ENCODE measurements at places on chromosomes 11 and 22.

DNA sequence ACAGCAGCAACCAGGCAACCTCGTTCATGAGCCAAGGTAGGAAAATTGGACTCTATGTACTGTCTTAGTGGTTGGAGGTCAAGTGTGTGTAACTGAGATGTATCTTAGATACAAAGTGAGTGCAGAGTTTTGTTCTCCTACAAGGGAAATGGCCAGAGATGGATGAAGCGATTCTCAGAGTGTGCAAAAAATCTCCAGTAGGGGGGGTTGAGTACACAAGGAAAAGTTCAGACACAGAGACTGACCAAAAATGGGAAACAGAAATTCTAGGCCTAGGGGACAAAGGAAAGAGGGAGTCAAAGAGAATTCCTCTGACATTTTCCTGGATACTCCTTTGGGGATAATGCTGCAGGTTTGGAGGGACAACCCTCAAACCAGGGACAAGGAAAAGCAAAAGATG is 38.2 kb upstream of the OR5AK2 start:
- no peak for DNase-seq

- no peak for DNase-seq
These were observed 29.2 kb downstream of the ADAMTS15 start for GRCh38 chr11:130477586-130478203.

DNA sequence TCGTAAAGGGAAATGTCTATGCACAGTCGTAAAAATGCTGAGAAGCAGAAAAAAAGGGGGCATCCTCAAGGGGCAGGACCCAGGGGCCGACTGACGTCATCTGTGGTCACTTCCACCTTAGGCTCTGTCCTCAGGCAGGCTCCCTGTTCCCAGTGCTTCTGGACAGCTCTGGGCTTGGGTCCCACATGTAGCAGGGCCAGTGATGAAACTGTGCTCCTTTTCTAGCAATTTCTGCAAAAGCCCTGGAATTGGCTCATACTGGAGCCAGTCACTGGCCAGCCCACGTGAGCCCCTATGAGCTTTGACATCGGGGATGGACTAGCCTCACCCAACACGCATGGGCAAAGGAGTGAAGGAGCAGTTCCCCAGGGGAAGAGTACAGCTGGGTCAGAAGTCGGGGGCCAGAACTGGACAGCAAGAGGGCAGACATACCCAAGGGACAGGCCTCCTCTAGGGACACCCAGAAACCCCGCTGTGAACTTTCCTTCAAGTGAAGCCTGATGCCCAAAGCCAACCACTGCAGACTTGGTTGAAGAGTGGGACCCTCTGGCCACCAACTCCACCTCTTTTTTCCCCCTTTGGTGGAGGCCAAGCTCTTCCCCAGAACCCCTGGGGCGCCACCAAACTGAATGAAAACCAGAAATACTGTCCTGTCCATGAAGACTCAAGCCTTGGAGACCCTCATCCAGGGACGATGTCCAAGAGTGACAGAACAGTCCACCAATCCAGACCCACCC is 1349.0 kb downstream of the BRD1 start:
- DNase-seq, result no peak

DNA sequence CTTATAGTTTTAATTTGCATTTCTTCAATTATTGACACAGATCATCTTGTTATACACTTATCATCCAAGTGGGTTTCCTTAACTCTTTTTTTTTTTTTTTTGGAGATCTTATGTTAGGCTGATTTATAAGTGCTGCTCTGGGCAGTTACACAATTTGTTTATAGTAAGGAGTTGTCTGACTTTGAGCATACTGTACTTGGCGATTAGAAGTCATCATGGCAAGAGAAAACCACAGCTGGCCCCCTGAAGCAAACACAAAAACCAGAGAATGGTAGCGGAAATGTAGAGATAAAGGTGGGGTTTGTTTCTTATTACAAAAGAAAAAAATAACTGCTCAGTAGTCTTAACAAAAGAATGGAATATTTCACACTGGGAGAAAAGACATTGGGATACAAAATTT is 292.6 kb downstream of the SWAP70 start:
- DNase-seq, result no peak

DNA sequence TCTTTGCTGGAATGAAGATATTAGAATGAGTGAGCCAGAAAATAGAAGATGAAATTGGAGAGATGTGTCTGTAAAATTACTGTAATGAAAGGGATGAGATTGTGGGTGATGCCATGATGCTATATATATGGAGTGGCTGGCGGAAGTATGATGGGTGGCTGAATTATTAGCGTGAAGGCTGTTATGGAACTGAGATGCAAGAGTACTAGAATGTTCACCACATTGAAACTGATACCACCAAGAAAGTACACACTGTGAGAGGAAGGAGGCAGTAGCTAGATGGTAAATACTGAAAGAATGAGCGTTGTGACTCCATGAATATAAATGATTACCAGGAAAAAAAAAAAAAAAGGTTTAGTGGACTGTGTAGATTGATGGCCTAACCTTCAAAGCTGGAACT is 411.9 kb downstream of the CNTN5 start:
- DNase-seq, result no peak

DNA sequence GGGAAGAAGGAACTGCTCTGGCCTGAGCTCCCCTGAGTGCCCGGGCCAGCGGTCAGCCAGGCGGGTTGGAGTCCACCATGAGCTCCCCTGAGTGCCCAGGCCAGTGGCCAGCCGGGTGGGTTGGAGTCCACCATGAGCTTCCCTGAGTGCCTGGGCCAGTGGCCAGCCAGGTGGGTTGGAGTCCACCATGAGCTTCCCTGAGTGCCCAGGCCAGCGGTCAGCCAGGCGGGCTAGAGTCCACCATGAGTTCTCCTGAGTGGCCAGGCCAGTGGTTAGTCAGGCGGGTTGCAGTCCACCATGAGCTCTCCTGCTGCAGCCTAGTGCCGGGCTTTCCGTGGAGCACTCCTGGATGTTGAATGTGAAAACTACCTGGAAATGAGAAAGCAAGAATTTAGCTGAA is 844.0 kb downstream of the TBC1D22A start:
- DNase-seq, result no peak

- DNase-seq, result no peak
These were observed 3.6 kb upstream of the WT1 start for GRCh38 chr11:32438866-32439489.

DNA sequence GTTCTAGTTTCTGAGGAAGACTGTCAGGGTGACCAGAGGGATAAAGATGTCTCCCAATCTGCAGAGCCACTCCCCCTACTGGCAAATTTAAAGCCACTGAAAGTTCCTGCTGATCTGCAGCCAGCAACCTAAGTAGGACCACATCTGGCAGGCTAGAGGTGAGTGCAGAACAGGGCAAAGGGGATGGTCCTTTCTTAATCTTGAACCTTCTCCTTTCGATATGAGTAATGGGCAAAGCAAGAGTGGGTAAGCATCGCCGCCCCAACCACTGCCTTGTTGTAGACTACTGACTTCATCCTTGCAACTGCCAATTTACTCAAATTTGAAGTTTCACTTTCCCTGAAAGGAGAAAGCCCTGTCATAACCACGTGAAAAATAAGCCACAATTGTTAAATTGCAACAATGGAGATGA is 30.7 kb downstream of the SCUBE2 start:
- no peak for DNase-seq

DNA sequence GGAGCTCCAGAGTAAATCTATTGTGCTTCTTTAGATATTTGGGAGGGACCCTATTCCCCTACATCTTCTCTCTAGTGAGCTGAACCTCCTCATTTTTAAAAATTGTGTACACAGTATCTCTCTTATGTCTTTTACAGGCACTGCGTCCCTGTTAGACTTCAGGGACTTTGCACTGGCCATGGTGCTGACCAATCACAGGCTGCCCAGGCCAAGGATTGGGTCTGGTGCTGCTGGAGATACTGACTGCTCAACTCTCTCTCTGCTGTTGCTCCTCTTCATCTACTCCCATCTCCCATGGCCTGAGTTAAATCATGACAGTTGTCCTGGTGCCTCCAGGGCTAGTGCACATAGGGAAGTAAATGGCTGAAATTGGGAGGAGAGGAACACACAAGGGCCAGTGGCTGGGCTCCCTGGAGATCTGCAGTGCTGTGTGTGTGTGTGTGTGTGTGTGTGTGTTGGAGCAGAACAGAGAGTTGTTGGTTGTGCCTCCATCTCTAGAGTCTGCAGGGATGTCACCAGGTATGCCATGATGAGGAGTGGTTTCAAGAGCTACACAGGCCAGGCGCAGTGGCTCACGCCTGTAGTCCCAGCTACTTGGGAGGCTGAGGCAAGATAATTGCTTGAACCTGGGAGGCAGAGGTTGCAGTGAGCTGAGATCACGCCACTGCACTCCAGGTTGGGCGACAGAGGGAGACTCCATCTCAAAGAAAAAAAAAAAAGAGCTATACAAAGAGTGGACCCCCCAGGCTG is 155.3 kb downstream of the ST3GAL4 start:
- no peak for DNase-seq

DNA sequence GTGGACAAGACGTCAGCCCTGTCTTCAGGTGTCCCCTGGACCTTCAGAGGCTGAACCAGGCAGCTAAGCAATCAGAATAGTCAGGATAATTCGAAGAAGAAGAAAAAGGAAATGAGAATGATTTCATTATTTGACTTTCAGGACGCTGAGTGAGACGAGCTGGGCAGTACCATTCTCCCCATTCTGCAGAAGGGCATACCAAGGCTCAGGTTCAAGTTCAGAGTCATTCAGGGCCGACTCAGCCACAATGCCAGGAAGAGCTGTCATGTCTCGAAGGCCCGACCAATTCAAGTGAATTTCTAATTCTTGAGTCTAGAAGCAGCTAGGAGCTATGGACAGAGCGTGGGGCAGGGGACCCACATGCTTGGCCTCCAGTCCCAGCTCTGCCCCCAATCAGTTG is 33.8 kb upstream of the CD82 start:
- DNase-seq, result no peak

GRCh38 chr22:17890245-17890671 is 116.0 kb upstream of the BID start:
- DNase-seq, result no peak

- DNase-seq, result no peak
These were observed 32.9 kb downstream of the APLP2 start for GRCh38 chr11:130102301-130103249.

- no peak for DNase-seq
These were observed 104.6 kb upstream of the FGF3 start for GRCh38 chr11:69923641-69924307.

DNA sequence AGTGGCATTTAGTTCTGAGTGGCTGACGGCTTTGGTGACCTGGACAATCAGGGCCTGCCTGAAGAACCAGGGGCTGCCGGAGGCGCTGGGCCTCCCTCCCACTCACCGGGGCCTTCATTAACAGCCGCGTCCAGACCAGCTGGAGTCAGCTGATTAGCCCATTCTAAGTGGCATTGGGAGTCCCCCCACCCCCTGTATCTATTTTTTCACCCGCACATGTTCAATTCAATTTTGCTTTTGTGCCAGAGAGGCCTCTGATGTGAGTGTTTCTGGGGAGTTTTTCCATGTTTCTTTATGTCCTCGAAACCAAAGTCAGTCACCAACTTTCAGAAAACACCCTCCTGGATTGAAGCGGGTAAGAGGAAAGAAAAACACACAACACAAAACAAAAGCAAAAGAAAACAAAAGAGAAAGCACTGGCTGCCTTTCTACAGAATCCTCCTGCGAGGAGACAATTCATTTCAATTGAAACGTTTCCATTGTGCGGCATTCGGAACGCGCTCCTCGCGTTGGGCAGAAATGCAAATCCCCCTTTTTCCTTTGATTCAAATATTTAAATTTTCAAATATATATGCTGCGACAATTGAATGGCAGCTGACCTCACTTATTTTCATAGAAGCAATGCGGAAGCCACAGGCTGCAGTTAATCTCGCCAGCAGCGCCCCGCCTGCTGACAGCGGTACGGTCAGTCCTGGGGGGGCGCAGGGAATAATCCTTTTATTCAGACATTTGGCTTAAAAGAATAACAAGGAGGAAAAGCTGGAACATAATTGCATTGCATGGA is 17.7 kb downstream of the CDKN1C start:
- DNase-seq, result no peak

DNA sequence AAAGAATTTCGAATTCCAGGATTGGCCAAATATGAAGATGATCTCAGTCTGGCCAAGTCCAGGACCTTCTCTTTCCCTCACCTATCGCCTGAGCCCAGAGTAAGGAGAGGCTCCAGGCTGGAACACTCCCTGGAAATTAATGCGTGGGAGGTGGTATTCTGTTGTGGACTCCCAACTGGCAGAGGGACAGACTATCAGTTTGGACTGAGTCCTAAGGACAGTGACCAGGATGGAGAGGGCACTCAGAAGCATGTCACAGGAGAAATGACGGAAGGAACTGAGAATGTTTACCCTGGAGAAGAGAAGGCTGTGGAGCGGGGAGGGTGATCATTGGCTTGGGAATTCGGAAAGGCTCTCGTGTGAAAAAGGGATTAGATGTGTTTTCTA is 84.4 kb downstream of the RPL27A start:
- DNase-seq, result no peak

- peak; percentile 70 for DNase-seq
These were observed 32.3 kb downstream of the NEAT1 start for GRCh38 chr11:65454696-65455456.

GRCh38 chr11:85947431-85948272 is 92.5 kb downstream of the CCDC83 start:
- no peak for DNase-seq

- no peak for DNase-seq
These were observed 43.3 kb upstream of the SLC35C1 start for GRCh38 chr11:45761659-45762058.

DNA sequence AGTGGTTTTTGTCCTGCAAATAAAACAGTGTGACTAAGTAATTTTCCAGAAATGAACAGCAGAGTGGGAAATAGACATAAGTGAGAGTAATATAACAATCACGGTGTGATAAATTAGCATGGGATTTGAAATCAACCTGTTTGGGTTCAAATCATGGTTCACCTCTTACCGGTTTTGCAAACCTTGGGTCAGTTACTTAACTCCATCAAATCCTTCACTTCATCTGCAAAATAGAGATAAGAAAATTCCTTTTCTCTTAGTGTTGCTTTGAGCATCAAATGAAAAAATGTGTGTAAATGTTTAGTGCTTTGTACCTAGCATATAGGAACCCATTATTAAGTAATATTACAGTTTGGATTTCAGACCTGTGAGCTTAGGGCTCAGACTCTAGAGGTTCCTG is 152.2 kb downstream of the TEAD1 start:
- no peak for DNase-seq

DNA sequence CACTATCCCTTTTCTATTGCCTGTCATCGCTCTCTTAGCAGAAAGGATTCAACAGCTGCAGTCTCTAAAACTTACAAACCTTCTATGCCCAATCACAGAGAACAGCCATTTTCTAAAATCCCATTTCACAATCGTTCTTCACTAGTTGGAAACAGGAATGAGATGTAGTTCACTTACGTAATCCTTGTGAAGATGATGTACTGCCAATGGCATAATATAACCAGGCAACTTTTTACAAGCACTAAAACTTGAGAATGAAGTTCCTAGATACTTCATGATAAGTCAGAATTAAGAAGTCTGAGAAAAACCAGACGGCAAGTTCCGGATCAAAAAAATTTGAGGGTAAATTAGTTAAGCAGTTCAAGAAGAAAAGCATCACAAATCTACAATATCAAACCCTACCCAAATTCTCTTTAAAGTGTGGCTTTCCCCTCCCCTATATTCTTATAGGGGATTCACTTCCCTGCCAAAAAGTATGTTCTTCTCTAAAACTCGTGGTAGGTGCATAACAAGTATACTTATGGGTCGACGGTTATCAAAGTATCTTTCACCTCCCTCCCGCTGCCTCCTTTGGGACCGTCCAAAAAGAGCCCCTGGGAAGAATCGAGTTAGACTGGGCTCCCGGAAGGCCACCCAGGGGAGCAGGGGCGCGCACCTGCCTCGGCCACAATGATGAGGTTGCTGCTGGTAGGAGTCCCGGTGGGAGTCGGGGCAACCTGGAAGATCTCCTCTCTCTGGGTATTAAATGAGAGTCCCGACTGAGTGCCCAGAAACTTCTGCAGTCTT is 666 bp downstream of the MSANTD4 start:
- DNase-seq, result no peak

- DNase-seq, result no peak
These were observed 68.3 kb downstream of the DDIAS start for GRCh38 chr11:82969811-82970210.

Measured in effector CD8-positive, alpha-beta T cell (primary cell).